NCI-H446 (cell line): ENCODE measurements at places on chromosomes 5 and 9.

GRCh38 chr9:111815285-111816070 is 20.7 kb upstream of the SHOC1 start:
- no peak for DNase-seq

- DNase-seq: no peak
Observed at GRCh38 chr5:7676455-7676854, 174.5 kb downstream of the CFAP90 start.

- no peak for DNase-seq
Observed at GRCh38 chr9:123942542-123942941, 12.6 kb upstream of the DENND1A start.

DNA sequence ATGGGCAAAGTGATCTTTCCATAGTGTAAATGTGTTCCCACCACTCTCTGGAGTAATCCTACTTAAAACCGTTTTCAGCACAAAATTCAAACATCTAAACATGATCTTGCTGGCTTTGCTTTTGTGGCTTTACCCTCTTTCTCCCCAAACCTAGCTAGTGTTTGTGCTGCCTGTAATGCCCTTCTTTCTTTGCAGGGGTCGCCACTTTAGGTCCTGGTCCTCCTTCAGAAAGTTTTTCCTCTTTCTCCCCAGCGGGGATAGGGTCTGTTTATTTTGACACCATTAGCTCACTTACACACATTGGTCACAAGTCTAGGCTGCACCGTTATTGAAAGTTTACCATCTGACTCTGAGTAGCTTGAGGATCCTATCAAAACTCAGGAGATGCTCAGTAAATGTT is 736 bp upstream of the HSD17B4 start:
- no peak for DNase-seq

DNA sequence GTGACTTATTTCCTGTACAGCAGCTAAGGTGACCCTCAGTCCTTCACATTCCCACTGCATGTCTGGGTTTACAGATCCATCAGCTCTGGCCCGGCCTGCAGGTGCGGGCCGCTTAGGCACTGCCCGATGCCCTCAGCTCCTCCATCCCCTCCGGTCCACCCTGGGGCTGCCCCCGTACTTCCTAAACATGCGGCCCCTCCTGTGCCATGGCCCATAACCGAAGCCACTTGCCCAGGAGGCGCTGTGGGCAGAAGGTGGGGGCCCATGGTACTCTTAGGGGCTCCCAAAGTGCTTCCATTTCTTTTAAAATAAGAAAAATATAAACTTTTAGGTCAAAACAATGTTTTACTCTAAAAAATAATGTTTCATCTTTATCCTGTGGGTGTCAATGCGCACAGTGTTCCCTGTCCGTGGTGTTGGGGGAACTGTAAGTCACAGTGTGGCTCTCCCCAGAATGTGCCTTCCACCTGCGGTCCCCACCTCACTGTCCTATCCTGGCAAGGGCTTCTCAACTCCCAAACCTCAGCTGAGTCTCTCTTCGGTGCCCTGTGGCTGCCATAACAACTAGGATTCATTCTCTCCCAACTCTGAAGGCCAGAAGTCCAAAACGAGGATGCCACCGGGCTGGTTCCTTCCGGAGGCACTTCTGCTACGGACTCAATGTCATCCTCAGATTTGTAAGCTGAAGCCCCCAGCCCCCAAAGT is 132.7 kb upstream of the LPCAT1 start:
- no peak for DNase-seq

GRCh38 chr5:36450229-36451014 is 148.7 kb upstream of the RANBP3L start:
- no peak for DNase-seq

GRCh38 chr5:122346897-122347581 is 35.0 kb downstream of the SNCAIP start:
- no peak for DNase-seq

GRCh38 chr5:144487207-144487606 is 316.5 kb downstream of the KCTD16 start:
- DNase-seq: no peak

- DNase-seq: no peak
Observed at GRCh38 chr5:169153405-169153804, 147.5 kb downstream of the SLIT3 start.

DNA sequence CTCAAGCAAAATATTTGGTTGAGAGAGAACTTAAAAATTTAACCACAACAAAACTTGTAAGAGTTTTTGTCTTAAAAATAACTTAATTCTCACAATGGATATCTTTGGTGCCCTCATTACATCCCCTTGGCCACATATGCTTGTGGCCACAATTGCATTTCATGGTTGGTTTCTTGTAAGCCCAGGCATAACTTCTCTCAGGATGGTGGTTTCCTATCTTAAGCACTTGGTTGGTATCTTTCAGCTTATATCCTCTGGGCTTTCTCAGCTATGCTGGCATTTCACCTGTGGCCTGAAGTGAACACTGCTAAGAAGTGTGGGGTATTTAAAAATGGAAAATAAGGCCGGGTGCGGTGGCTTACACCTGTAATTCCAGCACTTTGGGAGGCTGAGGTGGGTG is 212.4 kb upstream of the MEF2C start:
- no peak for DNase-seq
